Ascending aorta (tissue), 2 donors: ENCODE measurements at places on chromosomes 1 and 21. TPM values are rescaled to one million over a fixed set of nuclear protein-coding genes. Genes with fewer than 3 reads are reported as not detected.

CRYAA gene
- total RNA-seq = not detected

GRCh38 chr1:206678490-206678889, 6.2 kb upstream of the MAPKAPK2 start:
- DNase-seq = no peak

CLCA1 gene
- not detected for total RNA-seq

ANKRD45 gene
- not detected for total RNA-seq

GRCh38 chr1:47875036-47875435, 122.1 kb downstream of the TRABD2B start:
- DNase-seq = no peak

- DNase-seq = no peak
These were observed 40.1 kb downstream of the S100A10 start for GRCh38 chr1:151953409-151954094.

DNA sequence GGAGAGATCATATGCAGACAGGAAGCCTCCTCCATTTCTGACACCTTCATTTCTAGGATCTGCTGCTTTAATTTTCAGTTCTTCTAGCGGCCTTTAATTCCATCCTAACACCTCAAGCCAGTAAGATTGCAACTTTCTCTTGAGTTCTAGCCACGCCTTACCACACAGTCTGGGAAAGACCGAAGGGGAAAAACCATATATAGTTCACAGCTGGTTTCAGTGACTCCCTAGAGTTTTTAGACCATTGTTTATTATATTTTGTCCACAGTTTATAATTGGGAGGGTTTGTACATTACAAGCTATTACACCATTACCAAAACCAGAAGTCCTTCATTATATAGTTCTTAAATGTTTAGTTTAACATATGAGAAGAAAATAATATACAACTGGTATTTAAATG, 37.5 kb downstream of the DPH5 start:
- DNase-seq = no peak

DNA sequence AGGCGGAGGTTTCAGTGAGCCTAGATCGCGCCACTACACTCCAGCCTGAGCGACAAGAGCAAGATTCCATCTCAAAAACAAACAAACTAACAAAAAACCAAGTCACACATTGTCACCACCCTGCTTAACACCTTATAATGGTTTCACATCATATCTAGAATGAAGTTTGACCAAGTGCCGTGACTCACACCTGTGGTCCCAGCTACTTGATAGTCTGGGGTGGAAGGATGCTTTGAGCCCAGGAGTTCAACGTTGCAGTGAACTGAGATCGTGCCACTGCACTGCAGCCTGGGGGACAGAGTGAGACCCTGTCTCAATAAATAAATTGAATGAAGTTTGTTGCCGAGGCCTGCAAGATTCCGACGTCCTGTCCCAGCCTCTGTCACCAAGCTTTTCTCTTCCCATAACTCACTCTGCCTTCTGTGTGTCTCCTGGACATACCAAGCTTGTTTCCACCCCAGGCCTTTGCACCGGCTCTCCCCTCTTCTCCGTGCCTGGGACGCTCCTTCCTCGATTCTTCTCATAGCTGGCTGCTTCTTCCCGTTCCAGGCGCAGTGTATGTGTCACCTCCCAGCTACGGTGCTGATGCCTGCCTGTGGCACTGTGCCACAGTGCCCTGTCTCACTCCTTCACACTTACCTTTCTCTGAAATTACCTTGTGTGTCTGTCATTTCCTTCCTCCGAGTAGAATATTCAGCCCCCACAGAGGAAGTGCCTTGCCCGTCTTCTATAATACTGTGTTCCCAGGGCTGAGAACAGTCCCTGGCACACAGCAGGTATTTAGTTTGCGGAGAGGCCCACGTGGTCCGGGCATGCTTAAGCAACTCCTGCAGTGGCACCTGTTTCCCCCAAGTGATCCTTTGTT, 3.8 kb upstream of the SELENON start:
- DNase-seq = no peak

DNA sequence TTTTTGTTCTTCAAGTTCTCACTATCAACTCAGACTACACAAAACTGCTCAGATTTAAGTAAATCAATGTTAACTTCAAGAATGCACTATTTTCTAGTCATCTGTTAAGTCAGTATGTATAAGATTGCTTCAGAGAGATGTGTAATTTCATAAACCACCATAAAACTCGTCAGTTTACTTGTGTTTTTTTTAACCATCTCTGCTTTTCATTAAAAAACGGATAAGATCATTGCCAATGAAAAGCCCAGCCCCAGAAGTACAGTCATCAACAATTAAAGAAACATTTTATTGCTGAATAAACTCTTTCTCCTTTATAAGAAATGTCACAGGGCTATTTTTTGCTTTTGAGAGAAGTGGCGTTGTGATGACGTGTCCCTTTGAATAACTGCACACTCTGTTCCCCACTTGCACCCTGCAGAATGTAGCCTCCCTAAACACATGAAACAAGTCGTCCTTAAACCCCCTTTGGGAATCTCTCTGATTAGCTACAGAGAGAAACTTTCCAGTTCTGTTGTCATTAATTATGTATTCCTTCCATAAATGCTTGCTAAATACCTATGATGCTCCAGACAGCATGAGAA, 202.7 kb upstream of the FOXD3 start:
- DNase-seq = no peak

KIF26B gene
- not detected for total RNA-seq

ZYG11A gene
- total RNA-seq = not detected

- DNase-seq = no peak
These were observed 63.6 kb downstream of the GADD45A start for GRCh38 chr1:67748630-67749029.

GRCh38 chr1:102772831-102773230, 335.5 kb downstream of the COL11A1 start:
- DNase-seq = no peak

DNA sequence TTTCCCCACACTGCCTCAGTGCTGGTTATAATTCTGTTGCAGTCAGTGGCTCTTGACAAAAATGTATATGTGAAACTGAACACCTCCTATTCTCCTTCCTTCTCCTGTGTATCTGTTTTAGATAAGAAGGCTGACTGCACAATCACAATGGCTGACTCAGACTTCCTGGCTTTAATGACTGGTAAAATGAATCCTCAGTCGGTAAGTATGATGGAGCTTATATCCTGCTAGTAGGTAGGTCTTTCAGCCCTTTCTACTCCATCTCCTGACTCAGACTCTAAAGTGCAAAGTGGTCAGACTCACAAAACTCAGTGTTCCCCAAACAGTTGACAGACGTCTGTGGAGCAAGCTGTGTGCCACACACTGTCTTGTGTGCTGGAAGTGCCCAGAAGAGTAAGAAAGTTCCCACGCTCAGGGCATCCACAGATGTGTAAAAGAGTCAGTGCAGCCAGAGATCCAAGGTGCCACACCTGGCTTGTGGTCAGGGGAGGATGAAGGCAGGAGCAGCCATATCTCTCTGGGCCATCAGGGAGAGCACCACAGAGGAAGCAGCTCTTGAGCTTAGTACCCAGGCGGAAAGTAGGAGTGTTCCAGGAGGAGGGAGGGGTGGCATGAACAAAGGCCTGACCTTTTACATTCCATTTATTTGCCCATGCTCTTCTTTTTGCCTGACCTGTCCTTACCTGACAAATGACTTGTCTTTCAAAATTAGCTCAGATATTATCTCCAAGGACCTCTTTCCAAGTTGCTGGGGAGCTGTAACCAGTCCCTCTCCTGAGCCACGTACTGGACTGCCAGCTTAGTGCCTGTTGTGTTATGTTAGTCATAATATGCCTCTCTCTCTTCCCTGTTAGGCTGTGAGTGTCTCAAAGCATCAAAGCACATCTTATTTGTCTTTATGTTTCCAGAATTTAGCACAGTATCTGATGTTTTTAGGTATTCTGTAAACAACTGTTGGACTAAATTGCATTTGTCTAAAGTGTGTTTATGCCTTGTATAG, 14.0 kb upstream of the PODN start:
- DNase-seq = no peak

JUN gene
- 1,004 TPM for total RNA-seq

RXRG gene
- not detected for total RNA-seq

- no peak for DNase-seq
These were observed 15.2 kb upstream of the TRIM45 start for GRCh38 chr1:117136749-117137148.

DNA sequence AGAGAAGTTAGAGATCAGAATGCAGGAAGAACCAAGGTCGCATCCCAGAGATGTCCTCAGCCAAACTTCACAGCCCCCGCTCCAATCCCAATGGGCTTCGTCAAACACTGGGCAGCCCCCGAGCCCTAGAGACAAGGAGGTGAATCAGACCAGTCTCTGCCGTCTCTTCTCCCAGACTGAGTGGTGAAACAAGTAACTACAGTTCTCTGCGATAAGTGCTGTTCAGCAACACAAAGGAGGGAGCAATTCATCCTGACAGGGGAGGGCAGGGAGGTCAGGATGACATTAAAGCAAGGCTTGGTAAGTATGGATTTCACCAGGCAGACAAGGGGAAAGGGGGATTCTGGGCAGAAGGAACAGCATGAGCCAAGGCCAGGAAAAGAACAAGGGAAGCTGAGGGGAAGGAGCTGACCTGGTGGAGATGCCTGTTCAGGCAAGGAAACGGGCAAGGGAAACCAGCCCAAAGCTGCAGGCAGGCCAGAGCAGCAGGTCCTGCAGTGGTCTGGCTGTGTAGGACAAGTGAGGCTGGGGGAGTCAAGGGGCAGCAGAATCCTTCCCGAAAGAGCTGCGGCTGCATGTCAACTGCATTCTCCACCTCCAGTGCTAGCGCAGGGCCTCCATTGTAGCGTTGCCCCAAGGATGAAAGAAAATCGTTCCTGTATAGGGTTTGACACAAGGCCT, 13.6 kb upstream of the ERI3 start:
- no peak for DNase-seq

- DNase-seq = no peak
These were observed 57.9 kb upstream of the ENAH start for GRCh38 chr1:225710804-225711203.

GRCh38 chr1:200464784-200465400, 55.1 kb upstream of the ZNF281 start:
- DNase-seq = no peak

DNA sequence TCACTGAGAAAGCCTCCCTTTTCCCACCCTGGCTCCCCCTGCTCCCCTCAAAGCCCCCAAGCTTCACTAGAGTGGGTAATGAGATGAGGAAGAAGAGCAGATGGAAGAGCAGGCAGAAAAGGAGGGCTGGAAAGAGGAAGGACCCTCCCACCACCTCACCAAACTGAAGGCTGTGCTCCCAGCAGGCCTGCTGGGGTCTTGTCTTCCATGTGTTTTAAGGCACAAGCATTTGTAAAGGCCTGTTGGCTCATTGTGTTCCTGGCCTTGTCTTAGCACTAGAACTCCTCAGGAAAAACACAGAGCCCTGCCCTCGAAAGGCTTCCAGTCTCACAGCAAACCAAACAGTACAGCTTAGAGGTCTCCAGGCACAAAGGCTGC, 51.5 kb downstream of the TOMM20 start:
- DNase-seq = no peak

- no peak for DNase-seq
These were observed 50.2 kb upstream of the USP25 start for GRCh38 chr21:15679630-15680029.

GRCh38 chr1:82934074-82934473, 1064.9 kb downstream of the TTLL7 start:
- DNase-seq = no peak

- DNase-seq = no peak
These were observed 13.4 kb downstream of the ITSN1 start for GRCh38 chr21:33655588-33656221.

GRCh38 chr1:86069757-86070145, 86.8 kb downstream of the COL24A1 start:
- DNase-seq = no peak
